ENCODE measurements at places on chromosomes 13 and 19. TPM values are rescaled to one million over a fixed set of nuclear protein-coding genes. Genes with fewer than 3 reads are reported as not detected.
A peak's percentile ranks its signal among the peaks of the same experiment; 100 is the strongest.

TNFSF9 gene
- 1.3 TPM for total RNA-seq

IL4I1 gene
- 5.0 TPM for total RNA-seq

CDADC1 gene
- 13.6 TPM for total RNA-seq

PSG11 gene
- not detected for total RNA-seq

ZNF85 gene
- 9.3 TPM for total RNA-seq

KLHL1 gene
- not detected for total RNA-seq

NALCN gene
- not detected for total RNA-seq

FFAR3 gene
- total RNA-seq, result not detected

DNA sequence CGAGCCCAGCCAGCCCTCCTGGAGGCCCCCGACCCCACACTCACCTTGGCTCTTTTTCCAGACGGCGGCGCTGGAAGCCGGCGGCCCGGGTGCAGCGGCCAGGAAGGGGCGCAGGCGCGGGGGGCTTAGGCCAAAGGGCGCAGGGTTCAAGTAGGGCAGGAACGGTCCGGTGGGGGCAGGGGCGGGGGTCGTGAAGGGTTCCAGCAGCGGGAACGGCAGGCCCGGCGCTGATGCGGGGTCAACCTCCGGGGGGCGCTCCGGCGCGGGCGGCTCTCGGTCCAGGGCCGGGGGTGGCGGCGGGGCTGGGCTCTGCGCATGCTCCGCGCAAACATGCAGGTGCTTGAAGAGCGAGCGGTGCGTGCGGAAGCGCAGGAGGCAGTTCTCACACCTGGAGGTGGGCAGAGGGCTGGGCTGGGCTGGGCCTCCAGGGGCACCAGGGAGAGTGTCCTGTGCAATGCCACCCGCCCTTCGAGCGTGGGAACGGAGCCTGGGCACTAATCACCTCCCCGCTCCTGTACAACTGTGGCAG lies 2.3 kb downstream of the ZNF414 start:
- DNase-seq, result no peak

DNA sequence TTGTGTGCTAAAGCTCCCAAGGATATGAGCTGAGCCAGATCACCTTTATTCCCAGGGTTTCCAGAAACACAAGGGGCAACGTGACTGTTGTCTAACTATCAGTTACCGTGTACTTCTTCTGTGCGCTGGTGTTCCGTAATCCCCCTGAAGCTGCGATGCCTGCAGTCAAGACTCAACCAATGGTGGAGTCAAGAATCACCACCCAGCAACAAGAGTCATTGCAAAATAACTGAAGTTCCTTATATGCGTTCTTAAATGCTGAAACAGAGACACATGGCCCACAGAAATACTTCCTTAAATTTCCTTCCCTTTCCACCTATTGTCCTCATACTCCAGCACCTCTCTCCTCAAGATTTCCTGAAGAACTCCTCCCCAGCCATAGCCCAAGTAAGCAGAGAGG lies 200.2 kb downstream of the KATNAL1 start:
- no peak for DNase-seq

DNA sequence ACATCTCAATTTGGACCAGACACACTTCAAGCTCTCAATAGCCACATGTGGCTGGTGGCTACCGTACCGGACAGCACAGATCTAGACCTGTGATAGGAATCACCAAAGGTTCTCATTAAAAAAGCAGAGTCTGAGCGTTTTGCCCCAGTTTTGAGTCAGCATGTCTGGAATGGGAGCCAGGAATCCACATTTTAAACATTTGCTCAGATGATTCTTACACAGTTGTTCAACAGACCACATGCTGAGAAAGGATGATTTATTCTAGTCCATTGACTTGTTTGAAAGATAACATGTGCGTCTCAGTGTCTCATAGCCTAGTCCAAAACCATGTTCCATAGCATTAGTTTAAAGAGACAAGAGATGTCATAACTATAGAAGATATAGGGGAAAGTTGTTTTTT lies 53.4 kb downstream of the FLT3 start:
- DNase-seq, result no peak

DNA sequence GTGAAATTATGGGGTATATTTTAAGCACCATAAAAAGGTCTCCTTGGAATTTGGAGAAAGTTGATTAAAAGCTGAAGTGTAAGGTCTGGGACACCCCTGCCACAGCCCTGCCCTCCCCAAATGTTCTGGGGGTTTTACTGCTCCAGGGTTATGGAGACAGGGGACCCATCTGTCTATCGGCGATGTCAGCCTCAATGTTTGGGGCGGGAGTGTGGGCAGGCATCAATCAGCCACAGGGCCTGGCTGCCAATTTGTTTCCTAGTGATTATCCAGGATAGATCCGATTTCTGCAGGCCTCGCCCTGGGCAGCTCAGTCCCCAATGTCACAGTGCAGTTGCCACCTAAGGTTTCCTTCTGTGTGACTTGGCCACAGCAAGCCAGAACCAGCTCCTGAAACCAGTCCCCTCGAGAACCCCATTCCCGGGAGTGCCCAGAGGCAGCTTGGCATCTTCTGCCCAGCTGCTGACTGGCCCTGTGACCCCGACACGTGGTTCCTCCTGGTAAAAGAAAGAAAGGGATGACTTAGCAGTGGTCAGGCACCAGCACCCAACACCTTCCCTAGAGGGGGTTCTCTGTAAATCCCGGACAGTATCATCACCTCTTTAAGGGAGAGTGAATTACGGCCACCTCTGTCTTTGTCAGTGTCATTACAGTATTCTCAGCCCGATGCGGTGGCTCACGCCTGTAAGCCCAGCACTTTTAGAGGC lies 41.6 kb downstream of the MYO9B start:
- no peak for DNase-seq

GRCh38 chr13:35882722-35883497 lies 248.3 kb downstream of the DCLK1 start:
- no peak for DNase-seq

DNA sequence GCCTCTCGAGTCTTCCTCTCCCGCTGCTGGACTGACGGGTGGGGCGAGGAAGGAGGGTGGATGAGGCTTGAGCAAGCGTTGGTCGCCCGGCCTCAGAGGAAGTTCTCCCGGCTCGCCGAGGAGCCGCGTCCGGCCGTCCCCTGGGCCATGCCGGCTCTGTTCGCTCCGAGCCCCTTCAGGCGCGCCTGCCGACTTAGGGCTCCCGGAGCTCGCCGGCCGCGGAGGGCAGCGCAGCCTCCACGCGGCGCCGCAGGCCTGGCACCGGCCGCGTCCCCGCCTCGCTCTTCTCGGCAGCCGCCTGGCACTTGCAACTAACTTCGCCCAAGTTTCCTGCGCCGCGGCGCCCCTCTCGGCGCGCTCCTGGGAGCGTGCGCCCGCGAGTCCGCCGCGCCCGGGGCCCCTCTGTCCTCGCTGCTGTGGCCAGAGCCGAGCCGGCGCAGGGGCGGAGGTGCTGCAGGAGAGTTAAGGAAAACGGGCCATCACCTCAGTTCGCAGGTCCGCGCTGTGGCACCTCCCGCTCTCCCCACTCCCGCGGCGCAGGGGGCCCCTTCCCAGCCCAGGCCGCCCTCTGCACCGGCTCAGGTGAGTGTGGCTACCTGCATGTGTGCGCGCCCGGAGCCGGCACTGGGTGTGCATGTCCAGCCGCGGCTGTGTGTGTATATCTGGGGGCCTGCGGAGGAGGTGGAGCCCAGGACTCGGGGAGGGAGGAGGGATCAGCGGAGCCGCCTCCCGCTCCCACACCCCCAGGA lies 641 bp upstream of the SOX21 start:
- DNase-seq, result no peak

GRCh38 chr13:94325650-94326049 lies 153.8 kb downstream of the DCT start:
- DNase-seq, result no peak

DNA sequence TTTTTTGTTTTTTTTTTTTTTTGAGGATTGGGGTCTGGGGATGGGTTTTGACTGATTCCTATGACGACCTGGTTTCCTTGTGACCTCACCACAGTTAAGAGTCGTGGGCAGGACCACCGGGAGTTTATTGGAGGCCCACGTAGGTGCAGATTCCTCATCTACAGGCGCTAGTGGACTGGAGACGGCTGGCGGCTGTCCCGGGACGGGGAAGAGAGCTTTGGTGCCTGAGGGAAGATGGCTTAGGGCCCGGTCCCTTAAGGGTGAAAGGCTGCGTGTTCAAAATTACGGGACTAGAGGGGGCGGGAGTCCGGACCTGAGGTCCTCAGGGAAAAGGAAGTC lies 682 bp upstream of the TEAD2 start:
- DNase-seq, result no peak

GRCh38 chr13:52159159-52159982 lies at the start of gene NEK3:
Gene NEK3 (minus strand): TSS chr13:52159597. CDS start chr13:52156191, 3,406 bp downstream.
- peak; percentile 38 for DNase-seq

- no peak for DNase-seq
Observed at GRCh38 chr13:75541287-75541686, 3.6 kb upstream of the COMMD6 start.

- no peak for DNase-seq
Observed at GRCh38 chr19:27824108-27824507, 1388.8 kb downstream of the UQCRFS1 start.

GRCh38 chr13:105170438-105170837 lies 1365.0 kb downstream of the EFNB2 start:
- DNase-seq, result no peak

DNA sequence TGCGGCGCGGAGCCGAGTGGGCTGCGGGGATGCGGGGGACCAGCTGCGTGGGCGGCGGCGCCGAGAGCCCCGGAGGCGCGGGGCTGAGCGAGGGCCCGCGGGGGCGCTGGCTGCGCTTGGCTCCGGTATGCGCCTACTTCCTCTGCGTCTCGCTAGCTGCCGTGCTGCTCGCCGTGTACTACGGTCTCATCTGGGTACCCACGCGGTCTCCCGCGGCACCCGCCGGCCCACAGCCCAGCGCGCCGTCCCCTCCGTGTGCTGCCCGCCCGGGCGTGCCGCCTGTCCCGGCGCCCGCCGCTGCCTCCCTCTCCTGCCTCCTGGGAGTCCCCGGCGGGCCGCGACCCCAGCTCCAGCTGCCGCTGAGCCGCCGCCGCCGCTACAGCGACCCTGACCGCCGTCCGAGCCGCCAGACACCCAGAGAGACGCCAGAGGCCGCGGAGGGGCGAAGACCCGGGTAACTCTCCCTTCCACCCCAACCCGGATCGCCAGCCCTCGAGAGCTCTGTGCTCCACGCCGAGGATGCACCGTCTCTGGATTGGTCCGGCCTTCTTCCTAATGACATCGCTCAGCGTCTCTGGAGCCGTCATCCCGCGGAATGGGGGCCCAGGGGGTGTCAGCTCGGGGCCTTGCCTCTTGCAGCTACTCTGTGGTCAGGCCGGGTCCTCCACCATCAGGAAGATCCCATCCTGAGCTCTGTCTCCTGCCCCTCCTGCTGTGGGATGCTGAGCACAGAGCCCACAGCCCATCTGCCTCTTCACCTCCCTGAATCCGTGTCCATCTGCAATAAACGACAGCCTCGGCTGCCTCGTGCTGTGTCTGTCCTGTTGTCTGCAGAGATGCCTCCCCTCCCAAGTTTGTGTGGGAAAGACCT lies 441 bp downstream of the INAFM1 start:
- DNase-seq, result peak; percentile 10

- DNase-seq, result no peak
Observed at GRCh38 chr13:46605076-46605824, 52.3 kb downstream of the LRCH1 start.

- DNase-seq, result no peak
Observed at GRCh38 chr19:55153652-55154264, 3.8 kb downstream of the TNNI3 start.

DNA sequence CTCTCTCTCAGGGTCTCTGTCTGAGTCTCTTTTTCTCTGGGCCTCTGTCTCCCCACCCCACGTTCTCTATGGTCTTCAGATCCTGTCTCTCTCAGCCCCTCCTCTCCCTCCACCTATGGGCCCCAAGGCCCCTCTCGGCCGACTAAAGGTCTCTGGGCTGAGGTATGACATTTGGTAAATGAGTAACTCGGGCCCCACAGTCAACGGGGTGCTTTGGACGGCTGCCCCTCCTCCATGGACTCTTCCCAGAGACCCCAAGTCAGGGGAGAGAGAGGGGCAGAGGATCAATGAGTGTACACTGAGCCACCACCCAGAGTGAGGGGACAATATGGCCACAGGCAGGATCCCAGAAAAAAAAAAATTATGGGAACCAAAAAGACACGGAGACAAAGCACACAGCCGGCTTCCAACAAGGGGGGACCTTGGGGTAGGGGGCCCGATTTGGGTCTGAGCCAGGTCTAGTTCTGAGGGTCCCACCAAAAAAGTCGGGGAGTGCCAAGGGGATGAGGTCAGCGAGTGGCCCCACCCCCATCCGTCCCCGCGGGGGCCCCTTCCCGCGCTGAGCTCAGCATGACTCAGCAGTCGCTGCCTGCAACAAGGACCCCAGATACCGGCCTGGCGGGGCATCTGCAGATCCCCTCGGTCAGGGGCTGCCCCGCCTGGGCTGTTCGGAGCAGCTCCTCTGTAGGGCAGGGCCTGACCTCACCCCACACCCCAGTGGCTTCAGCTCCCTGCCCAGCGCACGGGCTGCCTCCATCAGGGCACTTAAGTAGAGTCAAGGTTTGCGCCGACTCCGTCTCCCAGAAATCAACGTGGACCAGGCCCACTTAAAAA lies 1.5 kb upstream of the FTL start:
- no peak for DNase-seq

DNA sequence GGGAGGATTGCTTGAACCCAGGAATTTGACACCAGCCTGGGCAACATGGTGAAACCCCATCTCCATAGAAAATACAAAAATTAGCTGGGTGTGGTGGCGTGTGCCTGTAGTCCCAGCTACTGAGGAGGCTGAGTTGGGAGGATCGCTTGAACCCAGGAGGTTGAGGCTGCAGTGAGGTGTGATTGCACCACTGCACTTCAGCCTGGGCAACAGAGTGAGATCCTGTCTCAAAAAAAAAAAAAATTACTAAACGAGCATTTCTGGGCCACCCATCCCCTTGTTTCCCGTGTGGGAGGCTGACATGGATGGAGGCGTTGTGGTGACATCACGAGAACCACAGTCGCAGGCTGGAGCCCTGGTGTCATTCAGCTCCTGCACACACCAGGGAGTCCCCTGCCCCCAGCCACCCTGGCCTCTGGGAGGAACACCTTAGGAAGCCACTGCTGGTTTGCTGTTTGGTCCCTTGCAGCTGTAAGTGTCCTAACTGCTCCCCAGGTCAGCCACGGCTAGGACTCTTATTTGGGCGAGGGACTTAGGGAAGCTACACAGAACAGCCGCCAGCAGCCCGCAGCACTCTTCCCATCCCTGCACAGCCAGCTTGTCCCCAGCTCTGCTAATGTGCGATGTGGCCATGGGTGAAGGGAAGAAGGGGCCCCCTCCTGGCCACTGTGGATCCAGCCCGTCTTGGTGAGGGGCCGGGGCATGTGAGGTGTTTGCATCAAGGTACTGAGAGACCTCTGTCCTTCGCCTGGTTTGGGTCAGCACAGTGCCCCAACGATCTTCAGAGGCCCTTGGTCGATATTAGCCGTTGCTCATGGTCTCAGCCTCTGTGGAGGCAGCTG lies 12.7 kb downstream of the NKPD1 start:
- no peak for DNase-seq

All from T-cell (primary cell).